ENCODE measurements at places on chromosomes 12 and 14.

- no peak for DNase-seq
Observed at GRCh38 chr12:56206452-56207166, 15.1 kb downstream of the RNF41 start.

DNA sequence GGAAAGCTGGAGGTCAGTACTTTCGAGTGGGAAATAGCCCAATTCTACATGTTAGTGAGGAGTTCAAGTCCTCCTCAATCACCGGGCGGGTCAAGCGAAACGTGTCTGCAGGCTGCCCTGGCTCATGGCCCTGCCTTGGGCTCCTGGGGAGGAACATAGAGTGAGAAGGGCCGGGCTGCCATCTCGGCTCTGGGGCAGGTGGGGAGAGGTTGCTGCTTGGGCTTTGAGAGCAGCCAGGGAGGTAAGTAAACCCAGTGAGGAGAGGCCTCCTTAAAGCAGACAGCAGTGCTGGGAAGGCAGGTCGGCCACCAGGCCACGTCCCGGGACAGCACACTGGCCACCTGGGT lies 32.0 kb upstream of the UBC start:
- no peak for DNase-seq

DNA sequence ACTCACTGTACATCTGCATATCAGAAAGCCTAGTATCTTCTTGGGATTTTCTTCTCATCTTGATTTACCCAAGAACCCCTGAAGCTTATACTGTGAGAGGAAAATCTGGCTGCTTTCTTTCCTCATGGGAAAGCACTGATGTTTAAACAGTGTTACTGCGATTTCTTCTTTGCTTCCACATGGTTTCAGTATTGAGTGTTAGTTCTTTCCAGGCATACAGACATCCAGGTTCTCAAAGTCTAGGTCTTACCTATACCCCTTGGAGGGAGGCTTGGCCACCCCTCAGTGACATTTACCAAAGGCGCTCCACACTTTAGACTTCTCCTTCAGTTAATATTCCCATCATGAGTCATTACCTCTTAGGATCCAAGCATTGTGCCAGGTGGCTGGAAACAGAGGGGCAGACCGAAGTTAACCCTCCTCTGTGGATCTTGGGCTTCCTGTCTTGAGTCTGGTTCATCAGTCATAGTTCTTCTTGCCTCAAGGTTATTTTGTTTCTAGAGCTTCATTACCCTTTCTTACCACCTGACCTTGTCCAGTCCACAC lies 79.1 kb downstream of the TMEM117 start:
- no peak for DNase-seq

DNA sequence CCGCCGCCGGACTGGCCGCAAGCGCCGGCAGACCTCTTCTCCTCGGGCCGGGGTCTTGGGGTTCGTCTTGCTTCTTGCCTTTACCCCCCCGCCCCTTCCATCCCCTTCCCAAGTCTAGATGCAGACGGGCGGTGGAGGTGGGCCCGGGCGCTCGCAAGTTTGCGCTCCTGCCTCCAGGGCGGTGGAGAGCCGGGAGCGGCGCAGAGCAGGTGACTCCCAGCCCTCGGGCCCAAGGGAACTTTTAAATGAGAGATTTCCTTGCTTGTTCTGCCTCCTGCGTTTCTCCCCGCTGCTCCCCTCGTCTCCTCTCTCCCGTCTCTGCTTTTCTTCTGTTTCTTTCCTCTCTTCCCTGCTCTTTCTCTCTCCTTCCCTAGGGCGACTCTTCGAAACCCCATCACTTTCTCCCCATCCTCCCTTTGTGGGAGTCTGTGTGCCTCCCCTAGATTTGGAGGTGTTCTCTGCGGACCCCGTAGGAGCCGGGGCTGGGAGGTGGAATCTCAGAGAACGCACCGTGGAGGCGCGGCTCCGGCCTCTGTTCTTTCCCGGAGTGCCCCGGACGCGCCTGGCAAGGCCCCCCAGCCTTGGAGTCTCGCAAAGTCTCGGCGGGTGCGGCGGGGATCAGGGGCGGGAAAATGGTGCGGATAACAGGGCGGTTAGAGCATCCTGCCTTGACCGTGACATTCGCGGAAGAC lies 114.7 kb upstream of the MYL2 start:
- no peak for DNase-seq

DNA sequence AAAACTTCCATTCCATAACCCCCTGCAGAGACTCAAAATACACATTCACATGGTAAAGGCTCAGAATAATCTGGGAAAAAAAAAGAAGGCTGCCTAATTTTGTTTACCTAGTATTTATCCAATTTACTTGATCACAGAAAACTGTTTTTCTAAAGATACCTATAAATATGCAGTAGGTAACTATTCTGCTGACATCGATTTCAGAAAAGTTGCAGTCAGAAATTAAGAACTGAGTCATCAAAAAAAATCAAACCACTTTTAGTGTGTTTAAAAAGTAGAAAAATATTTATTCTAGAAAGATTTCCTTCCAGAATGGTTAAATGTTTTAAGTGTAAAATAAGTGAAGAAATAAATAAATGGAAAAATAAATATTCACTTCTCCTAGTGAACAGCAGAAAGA lies 254.5 kb upstream of the CAND1 start:
- no peak for DNase-seq

DNA sequence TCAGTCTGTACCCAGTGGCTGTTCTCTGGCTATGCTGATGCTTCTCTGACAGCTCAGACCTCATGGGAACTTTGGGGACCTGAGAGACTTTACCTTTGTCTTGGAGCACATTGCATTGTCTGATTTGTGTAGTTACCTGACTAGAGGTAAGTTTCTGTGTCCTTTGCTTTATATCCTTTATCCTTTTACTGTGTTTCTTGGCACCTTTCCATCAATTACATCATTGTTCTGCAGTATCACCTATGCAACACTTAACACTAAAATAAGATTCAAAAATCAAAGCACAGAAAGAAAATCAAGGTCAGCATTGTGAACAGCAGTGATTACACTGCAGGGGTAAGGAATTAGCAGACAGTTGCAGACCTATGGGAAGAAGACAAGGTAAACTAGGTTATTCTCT lies 43.8 kb downstream of the SLC35F4 start:
- no peak for DNase-seq

DNA sequence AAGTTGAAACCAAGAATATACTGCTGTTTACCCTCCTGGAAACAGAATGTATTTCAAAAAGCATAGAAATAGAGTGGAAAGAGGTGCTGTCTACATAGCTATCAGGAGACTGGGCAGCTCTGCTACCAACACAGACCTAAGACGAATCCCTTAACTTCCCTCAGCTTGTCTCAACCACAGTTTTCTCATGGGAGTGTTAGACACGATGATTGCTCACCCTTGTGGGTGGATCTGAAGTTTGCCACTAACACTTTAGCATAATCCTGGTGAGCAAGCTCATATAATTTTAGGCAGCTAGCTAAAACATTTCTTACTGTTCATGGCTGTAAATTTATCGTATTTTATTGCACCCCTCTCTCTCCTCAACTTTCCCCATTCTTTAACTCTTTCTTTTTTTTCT lies 38.5 kb downstream of the C12orf75 start:
- no peak for DNase-seq

GRCh38 chr14:90551070-90551704 lies 154.4 kb downstream of the CALM1 start:
- DNase-seq = no peak

DNA sequence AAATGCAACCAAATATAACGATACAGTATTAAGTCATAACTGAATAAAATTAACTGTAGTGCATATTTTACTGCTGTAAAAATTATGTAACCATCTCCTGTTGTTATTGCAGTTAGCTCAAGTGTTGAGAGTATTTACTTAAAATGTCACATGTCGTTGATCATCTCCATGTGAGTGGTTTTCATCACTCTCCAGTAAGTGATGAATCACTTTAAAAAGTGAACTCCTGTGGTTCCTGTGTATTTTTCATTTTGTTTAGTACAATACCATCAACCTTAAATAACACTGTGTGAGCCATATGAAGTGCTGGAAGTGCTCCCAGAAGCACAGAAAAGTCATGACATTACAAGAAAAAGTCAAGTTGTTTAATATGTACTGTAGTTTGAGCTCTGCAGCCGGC lies 104.7 kb upstream of the SLCO1B1 start:
- DNase-seq = no peak

- DNase-seq = no peak
Observed at GRCh38 chr14:78356391-78356790, 186.2 kb downstream of the NRXN3 start.

DNA sequence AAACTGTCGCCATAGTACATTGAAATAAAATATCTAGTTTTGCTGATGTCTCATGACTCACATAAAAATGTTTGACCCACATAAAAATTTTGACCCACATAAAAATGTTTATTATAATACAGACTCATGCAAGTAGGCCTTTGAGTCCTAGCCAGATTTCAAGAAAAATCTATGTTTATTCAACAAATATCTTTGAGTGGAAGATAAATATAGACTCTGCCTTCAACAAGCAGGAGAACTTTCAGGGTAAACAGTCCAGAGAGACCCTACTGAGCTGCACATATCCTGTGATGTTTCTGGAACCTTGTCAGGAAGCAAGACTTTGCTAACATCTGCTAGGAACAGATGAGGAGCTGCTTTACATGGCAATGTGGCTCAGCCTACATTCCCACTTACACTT lies 283.1 kb downstream of the MDGA2 start:
- DNase-seq = no peak

DNA sequence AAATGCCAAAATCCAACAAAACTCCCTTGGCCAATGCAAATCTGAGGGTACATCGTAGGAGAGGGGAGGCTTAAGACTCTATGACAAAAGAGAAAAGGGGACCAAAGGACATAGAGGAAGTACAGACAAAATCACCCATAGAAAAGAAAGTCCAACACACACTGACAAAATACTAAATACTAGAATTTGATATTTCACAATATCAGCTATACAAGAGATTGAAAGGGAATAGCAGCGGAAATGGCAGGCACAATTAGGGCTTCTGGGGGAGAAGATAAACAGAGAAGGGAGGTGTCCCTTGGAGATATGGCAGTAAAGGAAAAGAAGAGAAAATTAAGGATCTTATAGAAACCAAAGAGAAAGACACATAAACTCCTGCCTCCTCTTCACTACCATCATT lies 29.0 kb downstream of the ATP2B1 start:
- no peak for DNase-seq

- peak; percentile 15 for DNase-seq
Observed at GRCh38 chr14:73712540-73713180, 1.5 kb downstream of the PNMA1 start.

- DNase-seq = no peak
Observed at GRCh38 chr12:57143454-57143853, 4.0 kb downstream of the LRP1-AS start.

DNA sequence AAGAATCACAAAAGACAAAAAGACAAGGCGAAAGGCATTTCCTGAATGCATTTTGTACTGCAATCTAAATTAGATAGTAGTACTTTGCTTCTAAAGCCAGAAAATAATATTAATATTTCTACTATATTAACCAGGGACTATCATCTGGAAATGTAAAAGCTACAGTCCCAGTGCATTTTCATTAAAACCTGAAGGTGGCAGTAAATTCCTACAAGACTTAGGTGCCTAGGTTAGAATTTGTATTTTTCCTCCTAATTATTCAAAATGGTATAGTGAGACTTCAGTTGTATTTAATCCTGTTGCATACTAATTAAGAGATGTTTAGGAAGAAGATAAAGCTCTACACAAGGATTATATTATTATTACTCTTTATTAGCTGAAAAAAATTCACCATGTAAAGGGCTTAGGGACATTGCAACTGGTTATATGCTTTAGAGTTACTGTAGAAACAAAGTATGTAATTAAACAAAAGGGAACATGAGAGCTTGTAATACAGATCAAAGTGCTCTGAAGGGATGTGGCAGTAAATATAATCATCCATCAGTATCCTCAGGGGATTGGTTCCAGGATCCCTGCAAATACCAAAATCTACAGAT lies 53.6 kb downstream of the BRMS1L start:
- DNase-seq = no peak

- DNase-seq = no peak
Observed at GRCh38 chr12:81330480-81330879, 252.6 kb downstream of the ACSS3 start.

GRCh38 chr14:95486875-95487668 lies 29.4 kb downstream of the SYNE3 start:
- no peak for DNase-seq

DNA sequence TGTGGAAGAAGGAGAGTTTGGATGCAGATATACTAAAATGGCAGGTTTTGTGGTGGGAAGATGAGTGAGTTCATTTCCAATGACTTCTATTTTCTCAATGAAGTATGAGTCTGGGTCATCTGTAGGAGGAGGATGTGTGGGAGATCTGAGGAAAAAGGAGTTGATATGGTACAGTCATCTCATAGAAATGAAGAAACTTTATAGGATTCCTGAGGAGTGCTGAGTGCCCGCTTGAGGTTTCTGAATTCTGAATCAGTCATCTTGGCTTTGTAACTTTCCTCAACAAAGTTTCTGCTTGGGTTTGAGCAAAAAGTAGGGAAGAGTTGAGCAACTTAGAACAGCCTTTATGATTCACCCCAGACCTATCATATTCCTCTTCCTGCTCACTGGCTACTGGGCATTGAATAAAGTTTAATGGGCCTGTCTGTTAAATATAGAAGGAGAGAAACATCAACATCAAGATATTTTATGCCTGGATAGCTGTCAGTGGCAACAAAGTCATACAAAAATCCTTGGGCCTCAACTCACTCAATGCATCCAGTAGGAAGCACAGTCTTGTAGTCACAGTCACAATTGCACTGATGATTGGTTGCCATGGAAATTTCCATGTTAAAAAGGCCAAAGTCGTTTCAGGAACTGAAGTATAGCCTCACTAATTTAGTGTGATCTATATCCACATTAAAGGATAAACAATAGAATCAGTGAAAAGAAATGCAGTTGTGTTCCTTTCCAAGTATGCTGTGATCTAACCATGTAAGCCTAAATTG lies 284.7 kb downstream of the DUSP6 start:
- DNase-seq = no peak

GRCh38 chr12:48954061-48954460 lies 3.2 kb downstream of the ARF3 start:
- DNase-seq = no peak

DNA sequence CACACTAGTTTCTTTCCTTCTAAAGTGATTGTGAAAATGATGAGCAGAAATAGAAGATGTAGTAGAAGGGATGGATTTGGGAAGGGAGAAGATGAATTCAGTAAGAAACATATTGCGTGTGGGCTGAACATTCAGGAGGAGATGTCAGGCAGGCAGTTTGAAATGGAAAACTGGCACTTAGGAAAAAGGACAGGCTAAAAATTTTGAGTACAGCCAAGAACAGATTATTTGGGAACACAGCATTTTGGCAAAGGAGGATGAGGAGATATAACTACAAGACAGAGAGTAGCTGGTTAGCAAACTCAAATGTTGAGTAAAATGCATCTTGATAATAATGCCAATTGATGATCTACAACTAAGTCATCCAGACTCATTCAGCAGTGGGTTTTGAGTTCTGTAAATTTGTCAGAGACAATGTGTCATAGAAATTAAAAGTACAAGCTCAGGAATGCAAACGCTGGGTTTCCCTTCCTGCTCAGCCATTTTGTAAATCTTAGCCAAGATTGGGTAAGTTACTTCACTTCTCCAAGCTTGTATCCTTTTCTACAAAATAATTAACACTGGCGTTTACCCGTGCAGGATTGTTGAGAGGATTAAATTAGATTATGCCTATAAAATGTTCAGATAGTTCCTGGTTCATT lies 255.0 kb downstream of the NAV3 start:
- no peak for DNase-seq
